ENCODE measurements at places on chromosomes 5 and 9.

DNA sequence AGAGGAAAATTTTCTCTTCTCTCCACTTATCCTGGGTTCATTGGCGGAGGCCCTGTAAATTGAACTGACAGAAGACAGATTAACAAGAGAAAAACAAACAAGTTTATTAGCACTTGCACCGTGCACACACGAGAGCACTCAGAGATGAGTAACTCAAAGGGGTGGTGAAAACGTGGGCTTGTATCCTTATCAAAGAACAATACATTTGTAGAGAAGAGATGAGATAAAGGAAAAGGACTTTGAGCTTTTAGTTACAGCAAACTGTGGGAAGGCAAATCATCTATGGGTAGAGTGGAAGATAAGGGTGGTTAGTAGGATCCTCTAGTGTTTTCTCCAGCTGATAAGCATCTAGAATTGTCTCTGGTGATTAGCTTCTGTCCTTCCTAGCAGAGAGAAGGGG lies 44.4 kb upstream of the ROR2 start:
- DNase-seq = no peak

- no peak for DNase-seq
Observed at GRCh38 chr5:120960510-120960909, 496.4 kb downstream of the PRR16 start.

DNA sequence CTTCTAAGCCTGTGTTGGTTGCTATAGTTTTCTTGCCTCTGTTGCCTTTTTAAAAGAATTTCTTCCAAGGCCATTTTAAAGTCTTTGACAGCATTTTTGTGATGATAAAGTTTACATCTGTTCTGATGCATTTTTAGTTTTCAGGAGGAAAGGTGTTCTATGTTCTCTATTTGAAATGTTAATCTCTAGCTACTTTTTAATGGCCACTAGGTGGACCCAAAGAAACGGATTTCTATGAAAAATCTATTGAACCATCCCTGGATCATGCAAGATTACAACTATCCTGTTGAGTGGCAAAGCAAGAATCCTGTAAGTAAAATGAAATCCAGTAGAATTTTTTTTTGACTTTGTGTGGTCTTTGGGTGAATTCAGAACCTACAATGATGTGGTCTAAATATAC lies 60.2 kb downstream of the MELK start:
- DNase-seq = no peak

DNA sequence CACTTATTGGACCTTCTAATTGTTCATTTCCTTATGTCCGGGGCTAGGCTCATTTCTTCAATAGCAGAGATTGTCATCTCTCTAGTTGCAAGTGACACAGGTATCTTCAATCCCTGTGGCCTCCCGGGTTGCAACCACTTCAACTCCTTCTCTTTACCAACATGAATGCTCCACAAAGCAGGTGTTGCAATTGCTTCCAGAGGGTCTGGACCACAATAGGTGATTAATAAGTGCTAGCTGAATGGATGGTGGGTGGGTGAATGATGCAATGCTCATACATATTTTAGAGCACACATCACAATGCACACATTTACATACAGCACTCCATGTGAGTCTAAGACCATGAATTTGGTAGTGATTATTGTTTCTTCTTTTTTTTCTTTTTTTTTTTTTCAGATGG lies 2.6 kb downstream of the CEMIP2 start:
- no peak for DNase-seq

GRCh38 chr5:35461530-35461929 lies 156.1 kb upstream of the SPEF2 start:
- no peak for DNase-seq

DNA sequence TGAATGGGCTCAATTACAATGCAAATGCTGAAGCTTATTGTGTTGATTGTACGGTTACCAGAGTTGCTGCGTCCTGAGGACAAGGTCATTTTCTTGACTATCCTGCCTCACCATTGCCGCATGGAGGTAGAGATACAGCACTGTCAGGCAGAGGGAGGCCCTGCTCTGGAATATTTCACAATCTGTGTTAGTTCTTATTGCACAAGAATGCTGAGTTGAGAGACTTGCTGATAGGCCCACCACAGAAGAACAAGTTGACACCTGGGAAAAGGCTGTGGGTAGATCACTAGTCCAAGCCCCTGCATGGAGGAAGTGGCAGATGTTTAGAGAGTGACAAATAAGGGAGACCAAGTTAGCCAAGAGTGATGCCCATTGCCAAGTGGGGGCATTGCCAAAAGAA lies 344.5 kb upstream of the ITGA1 start:
- no peak for DNase-seq

DNA sequence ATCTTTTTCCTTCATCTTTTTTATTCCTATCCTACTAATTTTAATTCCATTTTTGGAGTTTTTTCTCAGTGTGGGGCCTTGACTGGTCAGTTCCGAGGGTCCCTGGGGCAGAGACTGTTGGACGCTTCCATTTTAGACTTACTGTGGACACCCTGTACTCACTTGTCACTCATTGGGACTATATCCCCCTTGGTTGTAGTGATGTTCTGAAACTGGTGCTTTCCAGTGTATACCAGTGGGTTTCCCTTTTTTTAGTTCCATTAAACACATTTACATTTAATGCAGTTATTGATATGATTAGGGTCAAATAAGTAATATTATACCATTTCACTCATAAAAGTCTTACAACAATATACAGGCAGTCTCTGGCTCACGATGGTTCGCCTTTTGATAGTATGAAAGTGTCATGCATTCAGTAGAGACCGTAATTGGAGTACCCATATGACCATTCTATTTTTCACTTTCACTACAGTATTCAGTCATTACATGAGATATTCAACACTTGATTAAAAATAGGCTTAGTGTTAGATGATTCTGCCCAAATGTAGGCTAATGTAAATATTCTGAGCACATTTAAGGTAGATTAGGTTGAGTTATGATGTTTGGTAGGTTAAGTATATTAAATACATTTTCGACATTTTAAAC lies 46.0 kb downstream of the CNOT6 start:
- DNase-seq = no peak

Data from T-helper 9 cell (primary cell).